ENCODE measurements at places on chromosomes 12 and 14. TPM values are rescaled to one million over a fixed set of nuclear protein-coding genes. Genes with fewer than 3 reads are reported as not detected.

The KANSL2 gene
- total RNA-seq = 26.2 TPM

The KLRG1 gene
- total RNA-seq = 0.38 TPM

The EML5 gene
- total RNA-seq = 0.52 TPM

The GPRC5D gene
- total RNA-seq = not detected

The ENDOU gene
- total RNA-seq = 0.42 TPM

The NELL2 gene
- total RNA-seq = 0.42 TPM

The KLRC2 gene
- total RNA-seq = not detected

The POTEG gene
- not detected for total RNA-seq

The GPR137C gene
- total RNA-seq = 2.0 TPM

DNA sequence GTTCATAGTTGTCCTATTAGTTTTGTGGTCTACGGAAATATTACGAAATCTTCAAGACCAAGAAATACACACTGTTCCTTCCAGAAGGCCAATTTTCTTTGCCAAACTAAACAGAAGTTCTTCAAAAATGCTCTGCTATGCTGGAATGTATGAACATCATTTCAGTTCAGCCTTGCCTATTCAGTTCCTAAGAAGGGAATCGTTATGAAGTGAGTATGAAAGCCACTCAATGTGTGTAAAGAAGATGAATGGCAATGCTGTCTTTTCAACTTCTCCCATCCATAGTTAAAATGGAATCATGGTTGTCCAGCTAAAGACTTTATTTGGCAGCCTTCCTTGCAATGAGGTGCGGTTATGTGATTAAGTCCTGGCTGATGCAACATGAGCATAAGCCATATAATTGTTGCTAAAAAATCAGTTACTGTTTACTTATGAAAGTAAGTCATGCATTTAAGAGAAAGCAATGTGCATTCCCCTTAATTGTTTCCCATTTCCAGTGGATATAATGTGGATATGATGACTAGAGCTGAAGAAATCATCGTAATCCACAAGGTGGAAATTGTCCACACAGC is 73.8 kb upstream of the PTPRR start:
- H3K27me3 ChIP-seq = no peaks in the 10 kb centered on the region
- H3K27ac ChIP-seq = no peak overlapping the region
- no peaks in the 10 kb centered on the region for H3K4me1 ChIP-seq
- no peak for DNase-seq
- H3K36me3 ChIP-seq = no peaks in the 10 kb centered on the region

DNA sequence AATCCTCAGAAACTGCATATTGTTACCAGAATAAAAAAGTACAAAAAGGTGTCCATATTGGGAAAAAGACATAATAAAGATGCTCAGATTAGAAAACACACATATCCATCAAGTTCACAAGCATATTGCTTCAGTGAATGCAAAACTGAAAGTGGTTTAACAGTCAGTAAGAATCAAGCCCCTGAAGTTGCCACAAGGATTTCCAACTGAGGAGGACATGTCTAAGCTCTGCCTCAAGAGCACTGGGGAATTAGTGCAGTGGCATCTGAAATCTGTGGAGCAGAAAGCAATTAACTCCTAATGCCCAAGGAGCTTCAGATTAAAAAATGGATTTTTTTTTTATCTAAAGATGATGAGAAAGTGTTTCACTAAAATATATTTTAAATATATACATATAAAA is 113.2 kb downstream of the DENND5B start:
- peaks cover 28% of the 10 kb centered on the region for H3K4me1 ChIP-seq
- no peak for DNase-seq
- no peak overlapping the region for H3K4me3 ChIP-seq

- no peak overlapping the region for H3K4me3 ChIP-seq
- H3K27ac ChIP-seq = no peak overlapping the region
- no peaks in the 10 kb centered on the region for H3K27me3 ChIP-seq
- no peak for DNase-seq
- H3K36me3 ChIP-seq = peaks cover 5% of the 10 kb centered on the region
Measured at GRCh38 chr14:50070840-50071548, 45.4 kb downstream of the VCPKMT start.

- no peaks in the 10 kb centered on the region for H3K36me3 ChIP-seq
- no peak overlapping the region for H3K4me3 ChIP-seq
Measured at GRCh38 chr14:85601246-85601645, 71.3 kb downstream of the FLRT2 start.

- H3K4me1 ChIP-seq = peaks cover 11% of the 10 kb centered on the region
- DNase-seq = no peak
- no peak overlapping the region for H3K4me3 ChIP-seq
- no peaks in the 10 kb centered on the region for H3K27me3 ChIP-seq
Measured at GRCh38 chr12:93740751-93741150, 63.6 kb downstream of the CRADD start.
